ENCODE measurements at places on chromosomes 6 and 20.

DNA sequence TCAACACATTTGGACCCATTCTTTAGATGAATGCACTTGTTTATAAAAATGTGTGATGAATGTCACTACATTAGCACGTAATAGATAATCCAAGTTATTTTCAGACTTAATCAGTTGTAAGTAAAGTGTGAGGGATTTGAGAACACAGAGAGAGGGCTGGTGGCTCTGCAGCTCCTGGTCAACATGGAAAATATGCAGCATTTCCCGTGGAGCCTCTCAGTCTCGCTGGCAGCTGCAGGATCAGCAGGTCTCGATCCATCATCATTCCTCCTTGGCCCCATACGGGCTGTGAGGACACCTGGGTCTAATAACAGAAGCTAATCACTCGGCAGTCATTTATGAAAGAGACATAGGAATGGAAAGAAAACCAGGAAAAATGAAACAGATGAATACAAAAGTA lies 390.2 kb downstream of the PRKN start:
- no peak for DNase-seq

DNA sequence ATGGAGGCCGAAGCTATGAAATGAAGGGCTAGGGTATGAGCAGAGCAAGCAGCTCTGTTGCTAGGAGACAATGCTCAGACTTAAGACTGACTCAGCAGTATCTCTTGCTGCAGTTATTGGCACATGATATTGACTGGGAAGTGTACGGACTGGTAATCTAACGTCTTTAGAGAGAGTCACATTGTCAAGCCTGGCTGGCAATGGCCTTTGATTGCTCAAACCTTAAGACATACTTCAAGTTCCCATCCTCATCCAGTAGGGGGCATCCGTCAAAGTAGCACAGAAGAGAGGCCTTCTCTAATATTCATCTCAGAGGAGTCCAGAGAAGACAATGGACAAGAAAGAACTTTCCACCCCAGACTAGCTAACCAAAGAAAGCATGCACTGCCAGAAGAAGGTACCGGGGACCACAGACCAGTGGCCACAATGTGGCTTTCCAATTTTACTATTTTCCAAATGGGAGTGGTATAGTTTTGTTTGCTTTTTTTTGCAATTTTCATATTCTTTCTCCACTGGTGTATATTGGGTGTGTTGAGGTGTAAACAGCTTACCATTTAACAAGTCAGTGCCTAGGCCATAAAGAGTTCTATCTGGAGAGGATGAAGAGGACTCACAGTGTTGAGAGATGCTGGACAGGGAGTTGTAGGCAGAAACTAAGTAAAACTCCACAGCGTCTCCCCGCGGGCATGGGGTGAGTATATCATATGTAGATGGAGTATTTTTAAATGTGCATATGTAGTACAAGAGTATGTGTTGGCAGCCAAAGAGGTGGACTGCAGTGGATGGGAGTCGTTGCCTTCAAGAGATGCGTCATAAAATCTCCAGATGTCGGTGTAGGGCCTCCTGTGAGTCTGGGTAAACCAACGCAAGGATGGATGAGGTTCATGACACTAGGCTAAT lies 36.7 kb downstream of the LRFN2 start:
- peak; percentile 27 for DNase-seq

DNA sequence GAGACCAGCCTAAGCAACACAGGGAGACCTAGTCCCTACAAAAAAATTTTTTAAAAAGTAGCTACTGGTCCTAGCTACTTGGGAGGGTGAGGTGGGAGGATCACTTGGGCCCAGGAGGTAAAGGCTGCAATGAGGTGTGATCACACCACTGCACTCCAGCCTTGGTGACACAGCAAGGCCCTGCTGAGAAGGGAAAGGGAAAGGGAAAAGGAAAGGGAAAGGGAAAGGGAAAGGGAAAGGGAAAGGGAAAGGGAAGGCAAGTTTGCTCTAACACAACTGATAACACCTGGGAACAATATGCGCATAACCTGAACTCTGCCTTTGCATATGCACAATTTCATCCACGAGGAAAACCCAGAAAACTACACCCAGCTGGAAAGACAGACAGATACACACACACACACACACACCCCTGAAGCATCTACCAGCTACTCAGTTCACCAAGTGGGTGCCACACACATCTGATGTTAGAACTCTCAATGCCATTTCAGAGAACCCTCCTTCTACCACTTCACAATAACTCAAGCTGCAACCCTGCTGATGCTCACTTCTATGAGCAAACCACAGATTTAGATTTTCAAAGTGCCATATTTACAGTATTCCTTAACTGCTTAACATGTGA lies 19.1 kb downstream of the B4GALT5 start:
- DNase-seq, result no peak

DNA sequence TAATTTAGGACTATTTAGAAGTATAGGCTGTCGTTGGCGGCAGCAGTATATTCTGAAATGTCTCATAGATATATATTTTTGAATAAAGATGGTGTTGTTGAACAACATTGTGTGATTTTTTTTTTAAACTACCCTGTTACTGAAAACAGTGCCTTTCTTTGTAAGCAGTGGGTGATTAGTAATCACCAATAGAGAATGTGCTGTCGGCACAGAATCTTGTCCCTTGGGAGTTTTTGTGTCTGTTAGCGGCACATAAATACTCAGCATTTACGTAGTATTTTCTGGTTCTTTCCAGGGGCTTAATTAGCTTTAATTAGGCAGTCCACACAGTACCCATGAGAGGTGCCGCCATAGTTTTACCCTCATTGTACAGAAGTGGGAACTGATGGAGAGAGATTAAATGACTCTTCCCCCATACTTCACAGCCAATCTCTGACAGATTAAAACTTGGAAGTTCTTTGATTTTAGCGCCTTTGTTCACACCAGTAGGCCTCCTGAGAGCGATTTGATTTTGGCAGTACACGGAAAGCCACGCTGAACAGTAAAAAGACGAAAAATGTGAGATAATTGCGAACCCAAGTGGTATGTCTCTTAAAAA lies 58.8 kb downstream of the RPRD1B start:
- no peak for DNase-seq

DNA sequence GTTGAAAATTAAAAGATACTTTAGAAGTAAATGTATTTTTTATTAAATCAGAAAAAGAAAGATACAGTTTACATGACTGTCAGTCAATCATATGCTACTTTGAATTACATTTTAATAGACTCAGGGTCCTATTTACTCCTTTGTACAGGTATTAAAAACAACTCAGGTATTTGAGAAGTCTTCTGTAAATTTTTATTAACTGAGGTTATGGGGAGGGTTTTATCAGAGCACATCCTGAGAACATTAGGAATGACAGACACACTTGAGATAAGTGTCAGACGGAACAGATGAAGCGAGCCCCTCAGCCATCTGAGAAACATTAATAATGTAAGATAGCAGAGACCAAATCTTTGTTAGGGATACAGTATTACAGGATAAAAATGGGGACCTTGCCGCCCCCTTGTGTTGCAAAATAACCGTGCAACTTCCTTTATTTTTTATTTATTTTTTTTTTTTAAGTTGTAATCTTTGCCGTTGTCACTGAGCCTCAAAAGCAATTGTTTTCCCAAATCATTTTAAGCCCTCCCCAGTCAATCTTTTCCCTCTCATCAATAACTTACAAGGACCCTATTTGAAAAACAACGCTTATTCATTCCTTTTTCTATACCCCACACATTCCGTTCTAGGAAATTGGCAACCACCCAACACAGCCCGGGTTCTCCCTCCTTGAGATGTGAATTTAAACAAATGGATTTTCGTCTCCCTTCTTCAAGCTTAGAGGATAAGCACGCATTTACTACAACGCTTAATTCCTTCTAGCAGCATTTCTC lies 126.7 kb downstream of the BCAS1 start:
- DNase-seq, result no peak

- DNase-seq, result no peak
These were observed 257.4 kb downstream of the PLCB1 start for GRCh38 chr20:8389381-8390036.

DNA sequence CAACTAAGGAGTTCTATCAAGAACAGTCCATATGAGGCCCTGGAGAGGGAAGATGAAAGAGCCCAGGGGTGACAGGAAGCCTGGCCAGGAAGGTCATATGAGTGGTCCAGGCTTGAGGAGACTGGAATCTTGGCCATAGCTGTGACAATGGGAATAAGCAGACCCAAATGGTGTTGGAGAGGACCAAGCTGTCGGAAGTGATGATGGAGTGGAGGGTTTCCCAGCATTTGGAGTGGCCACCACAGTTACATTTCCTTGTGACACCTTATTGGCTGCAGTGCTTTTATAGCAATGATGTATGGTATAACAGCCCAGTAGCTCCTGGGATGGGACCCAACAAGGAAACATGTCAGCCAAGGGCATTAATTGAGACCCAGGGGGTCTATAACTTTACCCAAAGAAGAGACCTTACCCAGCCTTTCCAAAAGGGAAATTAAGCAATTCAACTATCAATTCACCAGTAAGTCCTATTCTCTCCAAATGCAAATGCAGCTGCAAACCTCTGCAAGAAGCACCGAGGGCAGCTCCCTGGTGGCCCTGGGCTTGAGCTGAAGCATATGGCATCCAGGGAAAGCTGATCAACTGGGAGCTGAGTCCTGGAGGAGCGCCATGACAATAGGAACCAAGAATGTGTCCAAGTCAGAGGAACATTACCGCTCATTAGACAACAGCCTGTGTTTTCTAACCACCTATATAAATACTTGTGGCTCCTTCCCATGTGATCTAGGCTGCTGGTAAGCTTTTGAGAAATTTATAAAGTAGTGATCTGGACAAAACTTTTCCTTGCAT lies 219.4 kb downstream of the SOD2 start:
- DNase-seq, result no peak

DNA sequence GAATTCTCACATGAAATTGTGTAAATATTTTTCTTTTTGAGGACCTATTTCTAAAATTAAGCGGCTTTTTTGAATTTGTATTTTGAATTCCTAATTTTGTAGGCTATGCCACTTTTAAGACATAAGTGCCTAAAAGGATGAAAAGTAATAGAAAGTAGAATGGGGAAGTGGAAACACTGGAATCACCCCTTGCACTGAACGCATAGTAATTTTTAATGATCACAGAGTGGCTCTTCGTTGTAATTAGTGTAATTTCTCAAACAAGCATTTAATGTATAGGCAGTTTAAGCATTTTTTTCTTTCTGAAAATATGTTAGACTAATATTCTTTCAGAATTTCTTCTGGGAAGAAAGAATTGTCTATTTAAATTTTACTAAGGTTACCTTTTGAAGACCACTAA lies 73.2 kb downstream of the ARID1B start:
- no peak for DNase-seq

GRCh38 chr20:54078296-54078984 lies 8.0 kb upstream of the BCAS1 start:
- DNase-seq, result peak; percentile 46

- DNase-seq, result peak; percentile 32
These were observed 22.2 kb downstream of the PGBD1 start for GRCh38 chr6:28303570-28303969.

GRCh38 chr6:160634706-160635105 lies 29.4 kb downstream of the LPA start:
- DNase-seq, result no peak

GRCh38 chr20:19074828-19075516 lies 137.5 kb upstream of the SLC24A3 start:
- peak; percentile 27 for DNase-seq

- DNase-seq, result no peak
These were observed 132.8 kb upstream of the TNFAIP3 start for GRCh38 chr6:137734005-137734874.

GRCh38 chr20:22584522-22584921 lies at the start of gene FOXA2:
Gene FOXA2 (minus strand): TSS chr20:22584572. CDS start chr20:22584278, 294 bp downstream.
- no peak for DNase-seq

- DNase-seq, result no peak
These were observed 545 bp downstream of the ACTR5 start for GRCh38 chr20:38748861-38749149.

DNA sequence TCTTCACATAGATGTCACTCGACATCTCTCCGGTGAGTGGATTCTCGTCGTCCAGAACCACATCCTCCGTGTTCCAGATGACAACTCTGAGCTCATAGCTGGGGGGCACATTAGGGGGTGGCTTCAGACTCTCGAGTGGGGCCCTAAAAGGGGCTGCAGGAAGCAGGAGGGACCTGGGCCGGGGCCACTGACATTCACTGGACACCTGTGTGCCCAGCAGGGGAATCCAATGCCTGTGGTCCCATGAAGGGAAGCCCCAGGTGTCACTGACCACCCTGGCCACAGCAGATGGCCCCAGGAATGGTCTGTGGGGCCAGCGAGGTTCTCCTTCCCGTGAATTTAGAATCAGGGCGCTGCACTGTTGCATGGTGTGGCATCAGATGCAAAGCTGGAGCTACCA lies 18.7 kb downstream of the ERGIC3 start:
- no peak for DNase-seq

GRCh38 chr6:118316796-118317384 lies 231.2 kb upstream of the PLN start:
- DNase-seq, result peak; percentile 1

DNA sequence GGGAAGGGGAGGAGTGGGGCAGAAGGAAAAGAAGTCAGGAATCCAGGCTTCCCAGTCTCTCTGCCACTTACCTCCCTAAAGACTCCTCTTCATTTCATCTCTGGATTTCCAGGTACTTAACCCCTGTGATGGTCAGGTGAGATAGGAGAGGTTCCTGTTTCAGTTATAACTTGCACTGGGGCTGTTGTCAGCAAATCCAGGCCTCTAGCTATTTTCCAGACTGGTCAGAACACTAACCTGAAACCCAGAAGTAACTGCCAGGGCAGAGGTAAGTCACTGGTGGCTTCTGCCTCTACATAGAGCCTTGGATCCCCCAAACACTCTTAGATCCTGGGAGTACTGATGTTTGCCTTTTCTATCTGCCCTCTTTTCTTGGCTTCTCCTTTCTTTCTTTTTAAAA lies 233.5 kb upstream of the TAB2 start:
- DNase-seq, result no peak

GRCh38 chr6:72559555-72559954 lies 62.3 kb upstream of the KCNQ5 start:
- no peak for DNase-seq

DNA sequence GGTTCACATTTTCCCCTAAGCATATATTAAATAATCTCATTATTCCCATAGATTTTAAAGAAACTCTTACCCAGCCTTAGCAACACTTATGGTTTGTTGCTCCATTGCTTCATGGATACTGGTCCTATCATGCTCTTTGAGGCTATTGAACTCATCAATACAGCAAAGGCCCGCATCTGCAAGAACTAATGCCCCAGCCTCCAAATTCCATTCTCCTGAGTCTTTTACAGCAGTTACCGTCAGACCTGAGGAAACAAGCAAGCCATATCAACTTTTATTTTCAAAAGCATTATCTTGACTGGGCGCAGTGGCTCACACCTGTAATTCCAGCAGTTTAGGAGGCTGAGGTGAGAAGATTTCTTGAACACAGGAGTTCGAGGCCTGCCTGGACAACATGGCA lies 37.7 kb upstream of the ASF1A start:
- no peak for DNase-seq

DNA sequence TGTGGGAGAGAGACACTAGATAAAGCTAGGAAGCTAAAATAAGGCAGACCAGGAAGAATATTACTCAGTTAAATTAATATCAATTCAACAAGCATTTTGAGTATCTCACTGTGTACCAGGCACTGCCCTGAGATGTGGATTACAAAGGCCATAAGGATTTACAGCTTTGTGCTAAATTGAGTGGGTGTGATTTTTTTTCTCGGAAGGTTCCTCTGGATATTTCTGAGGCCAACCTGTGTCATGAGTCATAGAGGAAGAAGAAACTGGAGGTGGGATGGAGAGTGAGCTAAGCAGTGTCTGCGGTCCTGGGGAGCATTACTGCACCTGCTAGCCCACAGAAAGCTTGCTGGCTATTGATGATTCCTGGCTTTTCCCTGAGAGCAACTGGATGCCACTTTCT lies 135.2 kb downstream of the RFPL4B start:
- no peak for DNase-seq
